ENCODE measurements at places on chromosomes 13 and 19.

GRCh38 chr13:40163066-40164000 is 503.1 kb downstream of the FOXO1 start:
- DNase-seq = no peak

DNA sequence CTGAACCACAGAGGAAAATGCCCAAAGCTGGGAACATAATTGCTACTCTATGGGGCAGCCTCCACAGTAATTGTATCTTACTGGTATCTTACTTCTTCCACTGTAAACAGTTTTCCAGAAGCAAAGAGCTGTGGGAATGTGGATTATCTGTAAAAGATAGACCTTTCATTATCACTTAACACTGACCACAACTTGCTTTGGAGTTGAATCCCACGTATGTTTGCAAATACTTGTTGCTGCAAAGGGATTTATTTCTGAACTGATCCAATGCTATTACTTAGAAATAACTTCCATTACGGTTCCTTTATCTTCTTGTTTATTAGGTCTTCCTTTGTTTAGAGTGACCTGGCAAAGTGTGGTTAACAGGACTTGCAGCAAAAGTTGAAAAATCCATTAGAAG is 218.1 kb downstream of the KCTD12 start:
- DNase-seq = no peak

DNA sequence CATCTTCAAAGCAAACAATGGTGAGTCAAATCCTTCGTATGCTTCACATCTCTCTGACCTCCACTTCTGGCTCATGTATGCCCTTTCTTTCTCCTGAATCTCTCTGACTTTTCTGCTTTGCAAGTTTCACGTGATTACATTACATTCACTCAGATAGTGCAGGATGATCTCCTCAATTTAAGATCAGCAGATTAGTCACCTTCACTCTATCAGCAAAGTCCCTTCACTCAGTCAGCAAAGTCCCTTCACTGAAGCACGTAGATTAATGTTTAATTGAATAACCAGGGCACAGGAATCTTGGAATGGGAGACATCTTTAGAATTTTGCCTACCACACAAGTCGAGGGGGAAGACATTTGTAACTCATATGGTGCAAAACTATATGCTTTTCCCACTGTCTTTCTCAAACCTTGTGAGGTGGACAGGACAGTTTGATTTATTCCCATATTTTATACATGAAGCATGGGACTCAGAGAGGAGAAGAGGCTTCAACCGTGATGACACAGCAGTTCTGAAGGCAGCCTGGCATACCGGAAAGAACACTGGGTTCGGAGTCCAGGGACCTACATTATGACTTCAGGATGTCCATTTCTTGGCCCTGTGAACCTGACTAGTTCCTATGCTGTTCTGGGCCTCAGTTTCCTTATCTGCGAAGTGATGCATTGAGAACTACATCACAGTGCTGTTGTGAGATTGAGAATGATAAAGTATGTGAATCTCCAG is 23.3 kb downstream of the SIGLECL1 start:
- no peak for DNase-seq

- no peak for DNase-seq
Observed at GRCh38 chr13:48528720-48529119, 4.2 kb downstream of the RCBTB2 start.

DNA sequence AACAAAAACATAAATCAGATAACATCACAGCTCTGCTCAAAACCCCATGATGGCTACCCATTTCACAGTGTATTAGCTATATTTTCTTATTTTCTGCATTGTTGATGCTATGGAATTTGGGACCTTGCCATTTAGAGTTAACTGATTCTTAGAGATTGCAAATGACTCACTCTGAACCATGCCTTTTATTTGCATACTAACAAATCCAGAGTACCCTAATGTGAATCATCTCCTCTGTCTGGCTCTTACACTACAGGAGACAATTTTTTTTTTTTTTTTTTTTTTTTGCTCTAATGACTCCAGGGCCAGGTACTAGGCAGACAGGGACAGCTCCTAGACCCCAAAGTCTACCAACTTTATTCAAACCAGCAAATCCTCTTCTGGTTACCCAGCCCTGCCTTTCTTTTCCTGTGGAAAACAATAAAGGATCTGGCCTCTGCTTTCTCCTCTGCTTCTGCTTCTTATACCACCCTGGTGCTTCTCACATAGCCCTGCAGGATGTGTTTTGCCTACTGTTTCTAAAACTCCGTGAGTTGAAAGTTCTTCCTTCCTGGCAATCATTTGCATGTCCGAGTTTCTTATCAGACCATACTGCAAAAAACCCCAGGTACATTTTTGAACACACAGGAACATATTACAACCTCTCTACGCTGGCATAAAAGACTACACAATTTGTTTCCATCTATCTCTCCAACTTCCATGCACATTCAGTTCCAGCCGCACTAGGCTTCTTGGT is 10.6 kb upstream of the ZNF460 start:
- no peak for DNase-seq

GRCh38 chr13:44698066-44698465 is 121.9 kb upstream of the TSC22D1 start:
- DNase-seq = no peak

- DNase-seq = no peak
Observed at GRCh38 chr13:27917121-27917947, 2.5 kb upstream of the PDX1 start.

DNA sequence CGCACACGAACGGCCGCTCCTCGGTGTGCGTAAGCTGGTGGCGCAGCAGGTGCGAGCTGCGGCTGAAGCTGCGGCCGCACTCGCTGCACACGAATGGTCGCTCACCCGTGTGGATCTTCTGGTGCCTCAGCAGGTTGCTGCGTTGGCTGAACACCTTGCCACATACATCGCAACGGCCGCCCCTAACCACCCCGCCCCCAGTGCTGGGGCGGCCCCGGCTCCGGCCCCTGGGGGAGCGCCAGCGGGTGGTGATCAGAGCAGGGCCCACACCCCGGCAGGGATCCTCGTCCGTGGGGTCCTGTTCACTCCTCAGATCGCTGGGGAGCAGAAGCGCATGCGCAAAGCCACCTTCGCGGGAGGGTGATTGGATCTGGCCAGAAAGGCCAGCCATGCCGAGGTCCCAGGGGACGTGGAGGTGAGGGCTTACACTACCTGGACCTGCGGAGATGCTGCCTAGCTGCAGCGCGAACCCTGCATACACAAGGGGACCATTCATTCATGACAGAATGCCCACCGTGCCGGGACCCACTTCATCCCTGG is 4.7 kb upstream of the UBE2M start:
- DNase-seq = no peak

GRCh38 chr13:43180837-43181236 is 157.5 kb downstream of the DNAJC15 start:
- no peak for DNase-seq

DNA sequence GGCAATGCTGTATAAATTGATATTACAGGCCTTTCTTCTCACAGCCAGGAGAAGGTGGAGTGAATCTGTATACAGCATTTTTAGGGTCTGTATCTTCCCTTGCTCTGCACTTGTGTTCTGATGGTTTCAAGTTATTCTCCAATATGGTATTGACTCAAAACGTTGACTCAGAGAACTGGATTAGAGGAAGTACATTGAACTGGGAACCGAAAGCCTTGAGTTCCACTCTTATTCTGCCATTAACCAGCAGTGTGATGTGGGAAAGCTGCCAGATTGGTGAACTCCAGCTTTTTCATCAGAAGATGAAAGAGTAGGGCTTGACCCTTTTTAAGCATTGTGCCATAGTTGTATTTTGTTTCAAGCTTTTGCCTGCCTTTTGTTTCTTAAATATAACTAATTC is 167.7 kb downstream of the SPRY2 start:
- DNase-seq = no peak

DNA sequence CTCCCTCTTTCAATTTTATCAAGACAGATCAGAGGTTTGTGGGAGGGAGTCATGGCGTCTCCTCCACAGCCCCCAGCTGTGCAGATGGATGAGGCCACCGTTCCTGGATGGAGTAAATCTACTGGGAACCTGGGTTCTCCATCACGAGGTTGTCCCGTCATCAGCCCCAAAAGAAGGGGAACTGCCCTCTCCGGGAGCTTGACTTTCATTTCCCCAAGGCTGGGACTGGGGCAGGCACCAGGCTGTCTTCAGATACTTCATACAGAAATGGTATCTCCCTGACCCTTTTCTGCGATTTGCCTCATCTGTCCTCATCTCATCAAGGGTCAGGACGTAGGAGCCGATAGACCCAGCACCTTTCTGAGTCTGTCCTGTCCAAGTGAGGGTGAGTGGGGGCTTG is 9.8 kb downstream of the LILRB2 start:
- no peak for DNase-seq

DNA sequence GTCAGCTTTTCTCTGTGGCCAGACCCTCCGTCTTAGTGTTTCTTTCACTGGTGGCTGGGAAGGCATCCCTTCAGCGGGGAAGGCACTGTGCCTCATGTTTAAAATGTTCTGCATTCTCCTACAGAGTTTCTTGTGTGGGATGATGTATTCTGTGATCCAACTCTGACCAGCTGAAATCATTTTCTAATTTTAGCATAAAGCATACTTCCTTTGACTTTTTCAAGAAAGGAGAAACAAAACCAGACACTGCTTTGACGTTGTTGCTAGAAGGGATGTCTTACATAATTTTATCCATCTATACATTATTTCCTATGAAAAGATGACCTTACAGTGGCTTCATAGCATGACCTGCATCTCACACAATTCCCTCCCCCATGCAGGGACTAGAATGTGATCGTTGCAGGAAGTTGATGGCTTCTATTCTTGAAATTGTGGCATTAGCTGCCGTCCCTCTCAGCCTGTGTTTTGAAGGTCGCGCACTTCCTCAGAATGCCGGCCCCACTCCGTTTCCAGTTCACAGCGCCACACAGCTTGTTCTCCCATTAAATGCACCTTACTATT is 38.6 kb upstream of the TEX29 start:
- DNase-seq = no peak

- no peak for DNase-seq
Observed at GRCh38 chr19:871446-872265, 12.2 kb downstream of the CFD start.

DNA sequence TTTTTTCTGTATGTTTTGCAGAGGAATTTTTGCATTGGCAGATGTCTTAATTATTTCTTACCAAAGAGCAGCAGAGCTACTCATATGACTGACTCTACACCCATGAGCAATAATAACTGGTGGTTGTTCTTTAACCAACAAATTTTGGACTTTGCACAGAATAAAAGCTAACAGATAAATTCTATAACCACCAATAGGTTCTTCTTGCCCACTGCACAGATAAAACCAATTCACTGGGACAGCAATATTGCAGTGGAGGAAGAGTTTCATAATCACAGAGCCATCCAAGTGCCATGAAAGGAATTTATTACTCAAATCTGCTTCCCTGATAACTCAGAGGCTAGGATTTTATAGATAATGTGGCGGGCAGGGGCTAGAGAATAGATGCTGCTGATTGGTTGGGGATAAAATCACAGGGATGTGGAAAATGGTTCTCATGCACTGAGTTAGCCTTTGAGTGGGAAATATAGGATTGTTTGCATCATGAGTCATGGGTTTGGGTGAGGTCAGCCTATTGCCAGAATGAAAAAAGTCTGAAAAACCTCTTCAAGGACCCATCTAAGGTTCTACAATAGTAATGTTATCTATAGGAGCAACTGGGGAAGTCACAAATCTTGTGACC is 104.3 kb upstream of the PCDH17 start:
- no peak for DNase-seq

- no peak for DNase-seq
Observed at GRCh38 chr19:29119590-29119989, 93.4 kb downstream of the UQCRFS1 start.

- DNase-seq = no peak
Observed at GRCh38 chr13:37225414-37226070, 120.1 kb upstream of the CSNK1A1L start.

- no peak for DNase-seq
Observed at GRCh38 chr13:91661692-91662490, 263.5 kb downstream of the GPC5 start.

DNA sequence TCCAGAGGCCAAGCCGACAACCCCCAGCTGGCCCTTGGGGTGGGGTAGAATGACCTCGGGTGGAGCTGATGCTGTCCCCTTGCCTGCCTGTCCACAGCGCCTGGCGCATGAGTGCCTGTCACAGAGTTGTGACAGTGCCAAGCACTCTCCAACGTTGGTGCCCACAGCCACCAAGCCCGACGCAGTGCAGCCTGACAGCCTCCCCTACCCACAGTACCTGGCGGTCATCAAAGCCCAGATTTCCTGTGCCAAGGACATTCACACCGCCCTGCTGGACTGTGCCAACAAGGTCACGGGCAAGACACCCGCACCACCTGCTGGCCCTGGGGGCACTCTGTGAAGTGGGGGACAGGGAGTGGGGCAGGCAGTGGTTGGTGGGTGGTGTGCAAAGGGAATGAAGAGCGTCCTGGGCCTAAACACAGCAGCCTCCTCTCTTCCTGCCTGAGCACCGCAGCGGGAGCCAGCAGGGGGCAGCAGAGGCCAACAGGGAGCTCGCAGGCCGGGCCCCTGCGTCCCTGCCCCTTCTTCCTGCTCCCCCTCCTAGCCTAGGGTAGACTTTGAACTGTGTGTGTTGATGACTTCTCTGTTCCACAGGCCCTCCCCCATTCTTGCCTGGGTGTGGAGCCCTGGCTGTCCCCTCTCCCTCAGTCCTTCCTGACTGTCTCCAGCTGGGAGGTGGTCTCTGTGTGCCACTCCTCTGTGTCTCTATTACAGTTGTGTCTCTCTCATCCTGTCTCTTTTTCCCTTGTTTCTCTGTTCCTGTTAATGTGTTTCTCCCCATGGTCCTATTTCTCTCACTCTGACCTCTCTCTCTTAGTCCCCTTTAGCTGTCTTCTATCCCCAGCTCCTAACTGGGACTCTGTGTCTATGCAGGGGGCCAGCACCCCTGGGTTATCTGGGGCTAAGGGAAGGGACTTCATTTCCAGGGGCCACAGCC is 6.5 kb downstream of the MED29 start:
- DNase-seq = peak; percentile 95

GRCh38 chr19:49581007-49581508 is at the start of gene PRRG2:
Gene PRRG2 (plus strand): TSS chr19:49581316. CDS start chr19:49583220, 1,904 bp downstream.
- no peak for DNase-seq

DNA sequence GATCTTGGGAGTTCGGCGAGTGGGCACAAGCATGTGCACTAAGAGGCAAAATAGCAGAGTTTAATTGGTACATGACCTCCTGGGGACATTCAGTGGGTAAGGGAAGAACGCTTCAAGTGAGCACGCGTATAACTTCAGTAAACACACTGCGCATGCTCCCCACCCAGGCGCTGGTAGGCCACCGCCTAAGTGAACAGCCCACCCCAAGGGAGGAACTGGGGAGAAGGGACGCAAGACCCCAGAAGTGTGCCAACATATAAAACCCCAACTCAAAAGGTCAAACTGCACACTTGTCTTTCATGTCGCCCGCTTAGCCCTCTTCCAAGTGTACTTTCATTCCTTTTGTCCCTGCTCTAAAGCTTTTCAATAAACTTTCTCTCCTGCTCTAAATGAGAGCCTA is 10.5 kb upstream of the NTN5 start:
- DNase-seq = no peak

DNA sequence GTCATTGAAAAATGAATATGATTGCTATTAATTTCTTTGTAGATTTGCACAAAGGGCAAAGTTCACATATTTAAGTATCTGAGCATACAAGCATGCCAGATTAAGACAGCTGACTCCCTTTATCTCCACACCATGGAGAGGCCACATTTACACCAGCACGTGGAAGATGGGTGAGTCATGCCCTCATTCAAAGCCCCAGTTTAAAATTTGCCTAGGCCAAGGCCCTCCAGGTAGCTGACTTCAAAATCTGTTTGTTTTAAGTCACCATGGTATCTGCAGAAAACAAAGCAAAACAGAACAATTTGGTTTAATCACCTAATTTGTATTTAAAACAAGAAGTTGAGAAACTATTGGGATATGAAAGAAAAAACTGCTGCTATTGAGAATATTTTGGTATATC is 109.2 kb downstream of the ESD start:
- DNase-seq = no peak
